ENCODE measurements at places on chromosomes 1 and 21.

- no peak for DNase-seq
Observed at GRCh38 chr1:42000766-42001165, 82.0 kb upstream of the HIVEP3 start.

DNA sequence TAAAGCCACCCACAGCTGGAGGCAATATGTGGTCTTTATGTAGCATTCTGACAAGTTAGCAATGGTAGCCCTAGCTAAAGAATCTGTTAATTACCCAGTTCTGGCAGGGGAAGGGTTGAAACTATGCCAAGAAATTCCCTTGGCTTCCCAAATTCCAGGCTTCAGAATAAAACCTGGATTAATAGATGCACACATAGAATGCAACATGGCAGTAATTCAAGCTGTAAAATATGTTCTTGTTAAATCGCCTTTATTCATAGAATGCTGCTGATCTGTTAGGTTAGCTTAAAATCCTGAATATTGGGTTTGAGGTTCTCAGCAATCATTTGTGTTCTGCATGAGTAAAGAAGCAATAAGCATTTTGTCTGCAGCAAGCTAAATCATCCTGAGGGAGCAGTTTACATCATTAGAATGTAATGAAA lies 80.1 kb downstream of the ZNF326 start:
- DNase-seq, result no peak

DNA sequence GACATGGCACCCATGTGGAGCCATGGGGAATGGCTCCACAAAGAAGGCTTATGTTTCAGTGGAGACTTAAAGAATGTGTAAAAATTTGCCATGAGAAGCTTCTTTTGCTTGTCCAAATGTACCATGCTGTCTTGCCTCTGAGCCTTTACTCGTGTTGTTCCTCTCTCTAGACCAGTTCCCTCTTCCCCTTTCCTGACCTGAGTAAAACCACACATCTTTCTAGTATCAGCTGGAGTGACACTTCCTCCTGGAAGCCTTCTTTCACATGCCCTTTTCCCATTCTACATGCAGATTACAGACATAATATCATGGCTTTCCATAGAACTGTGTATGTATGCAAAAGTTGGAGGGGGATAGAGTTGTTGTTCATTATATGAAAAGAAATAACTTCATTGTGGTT lies 13.6 kb upstream of the GPX7 start:
- DNase-seq, result no peak

DNA sequence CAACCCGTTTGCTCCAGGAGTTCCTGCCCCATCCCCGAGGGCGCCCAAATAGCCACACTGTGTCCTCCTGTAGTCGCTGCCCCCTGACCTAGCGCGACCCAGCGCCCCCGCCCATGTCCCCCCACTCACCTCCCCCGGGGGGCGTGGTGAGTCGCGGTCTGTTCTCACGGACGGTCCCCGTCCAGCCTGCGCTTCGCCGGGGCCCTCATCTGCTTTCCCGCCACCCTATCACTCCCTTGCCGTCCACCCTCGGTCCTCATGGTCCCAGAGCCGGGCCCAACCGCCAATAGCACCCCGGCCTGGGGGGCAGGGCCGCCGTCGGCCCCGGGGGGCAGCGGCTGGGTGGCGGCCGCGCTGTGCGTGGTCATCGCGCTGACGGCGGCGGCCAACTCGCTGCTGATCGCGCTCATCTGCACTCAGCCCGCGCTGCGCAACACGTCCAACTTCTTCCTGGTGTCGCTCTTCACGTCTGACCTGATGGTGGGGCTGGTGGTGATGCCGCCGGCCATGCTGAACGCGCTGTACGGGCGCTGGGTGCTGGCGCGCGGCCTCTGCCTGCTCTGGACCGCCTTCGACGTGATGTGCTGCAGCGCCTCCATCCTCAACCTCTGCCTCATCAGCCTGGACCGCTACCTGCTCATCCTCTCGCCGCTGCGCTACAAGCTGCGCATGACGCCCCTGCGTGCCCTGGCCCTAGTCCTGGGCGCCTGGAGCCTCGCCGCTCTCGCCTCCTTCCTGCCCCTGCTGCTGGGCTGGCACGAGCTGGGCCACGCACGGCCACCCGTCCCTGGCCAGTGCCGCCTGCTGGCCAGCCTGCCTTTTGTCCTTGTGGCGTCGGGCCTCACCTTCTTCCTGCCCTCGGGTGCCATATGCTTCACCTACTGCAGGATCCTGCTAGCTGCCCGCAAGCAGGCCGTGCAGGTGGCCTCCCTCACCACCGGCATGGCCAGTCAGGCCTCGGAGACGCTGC lies 1.1 kb downstream of the HTR6 start:
- DNase-seq, result no peak

GRCh38 chr1:34128186-34128889 lies 36.7 kb downstream of the CSMD2 start:
- DNase-seq, result no peak

DNA sequence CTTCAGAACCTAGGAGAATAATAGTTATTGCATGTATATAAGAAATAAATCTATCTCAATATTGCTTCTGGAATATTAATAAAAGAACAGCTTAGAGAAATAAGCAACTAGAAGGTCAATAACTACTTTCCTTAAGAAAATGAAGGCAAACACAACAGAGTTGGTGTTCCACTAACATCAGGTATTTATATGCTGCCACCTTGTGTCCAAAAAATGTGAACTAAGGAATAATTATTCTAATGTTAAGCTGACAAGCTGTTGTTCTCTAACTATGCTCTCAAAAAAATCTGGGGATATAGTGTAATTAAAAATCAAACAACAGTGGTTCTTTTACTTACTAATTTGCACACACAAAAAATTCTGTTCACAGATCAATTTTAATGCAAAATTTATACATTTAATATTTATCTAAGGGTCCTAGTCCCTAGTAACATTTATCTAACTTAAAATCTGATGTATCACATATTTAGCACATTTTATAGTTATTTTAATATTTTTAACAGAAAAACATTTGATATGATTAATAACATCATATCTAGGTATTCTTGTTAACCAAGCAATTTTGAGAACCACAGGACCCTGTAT lies 39.6 kb downstream of the UCHL5 start:
- no peak for DNase-seq

DNA sequence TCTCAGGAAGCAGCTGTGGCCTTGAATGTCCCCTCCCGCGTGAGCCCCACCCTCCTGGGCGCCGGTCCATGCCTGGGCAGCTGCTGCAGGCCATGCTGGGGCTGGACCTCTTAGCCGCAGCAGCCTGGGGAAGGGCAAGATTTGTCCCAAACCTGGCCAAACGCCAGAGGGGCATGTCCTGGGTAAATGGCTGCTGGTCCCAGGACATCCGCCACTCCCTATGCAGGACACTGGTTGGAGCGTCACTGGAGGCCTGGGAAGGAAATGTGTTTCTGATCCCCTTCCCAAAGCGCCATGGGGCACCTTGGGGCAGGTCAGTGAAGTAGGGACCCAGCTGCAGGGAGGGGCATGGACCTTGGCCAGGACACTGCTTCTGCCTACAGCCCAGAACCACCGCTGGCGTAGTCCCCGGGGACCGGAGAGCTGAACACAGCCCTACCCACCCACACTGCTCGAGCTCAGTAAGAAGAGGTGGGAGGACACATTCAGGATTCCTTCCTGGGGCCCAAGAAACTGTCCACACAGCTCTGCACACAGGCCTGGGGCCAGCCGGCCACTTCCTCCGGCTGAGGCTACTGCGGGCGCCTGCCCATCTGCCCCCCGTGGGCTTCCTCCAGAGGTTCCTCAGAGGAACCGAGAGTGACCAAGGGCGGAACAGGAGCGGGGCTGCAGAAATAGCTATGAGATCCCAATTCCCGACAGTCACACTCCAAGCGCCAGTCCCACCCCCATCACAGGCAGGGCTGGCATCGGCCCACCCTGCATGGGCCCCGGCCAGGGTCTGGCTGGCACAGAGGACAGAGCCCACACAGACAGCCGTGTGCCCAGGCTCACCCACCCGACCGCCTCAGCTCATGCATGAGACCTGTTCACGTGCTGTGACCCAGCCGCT lies 10.8 kb upstream of the PLEKHG5 start:
- no peak for DNase-seq

DNA sequence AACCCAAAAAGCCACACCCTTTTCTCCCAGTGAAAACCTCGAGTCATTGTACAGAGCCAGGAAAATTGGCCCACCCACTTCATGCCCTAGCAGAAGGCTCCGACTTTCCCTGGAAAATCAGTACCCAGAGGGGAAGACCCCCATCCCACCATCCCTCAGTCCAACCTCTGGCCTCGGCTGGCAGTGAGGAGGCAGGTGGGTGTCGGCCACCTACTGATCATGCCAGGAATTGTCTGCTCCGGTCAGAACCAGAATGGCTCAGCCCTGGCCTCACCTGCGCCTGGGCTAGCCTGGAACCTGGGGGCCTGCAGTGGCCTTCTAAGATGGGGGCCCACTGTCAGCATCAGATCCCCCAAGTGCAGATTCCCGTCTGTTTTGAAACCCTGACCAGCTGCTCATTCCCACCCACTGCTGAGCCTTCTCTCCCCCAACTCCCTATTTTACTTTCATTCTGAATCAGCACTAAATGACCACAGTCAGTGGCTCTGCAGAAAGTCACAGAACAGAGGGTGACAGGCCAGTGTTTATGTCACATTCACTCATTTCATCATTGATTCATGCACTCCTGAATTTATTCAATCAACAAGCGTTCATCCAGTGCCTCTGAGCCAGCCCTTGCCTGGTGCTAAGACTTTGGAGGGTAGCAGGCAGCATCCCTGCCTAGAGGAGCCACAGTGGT lies 3.0 kb upstream of the S100A9 start:
- DNase-seq, result no peak

GRCh38 chr1:119687434-119688079 lies 24.2 kb upstream of the PHGDH start:
- DNase-seq, result no peak

GRCh38 chr1:68358439-68358838 lies 91.3 kb downstream of the RPE65 start:
- no peak for DNase-seq

DNA sequence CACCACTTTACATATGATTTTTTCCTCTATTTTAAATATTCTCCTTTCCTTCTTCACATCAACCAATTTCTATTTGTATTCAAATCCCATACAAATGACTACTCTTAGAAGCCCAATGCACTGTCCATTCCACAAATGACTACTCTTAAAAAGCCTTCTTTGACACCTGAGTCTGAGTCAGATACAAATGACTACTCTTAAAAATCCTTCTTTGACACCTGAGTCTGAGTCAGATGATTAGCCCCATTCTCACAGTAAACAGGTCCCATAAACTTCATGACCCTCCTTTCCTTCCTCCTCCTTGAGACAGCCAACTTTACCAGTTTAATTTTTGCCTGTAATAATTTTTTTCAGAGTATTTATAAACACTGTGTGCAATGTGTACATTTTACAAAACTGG lies 231.3 kb upstream of the USP25 start:
- no peak for DNase-seq

GRCh38 chr1:185785586-185785985 lies 51.4 kb downstream of the HMCN1 start:
- no peak for DNase-seq

Data from activated T-helper 1 cell treated with anti-CD3 and anti-CD28 coated beads, Interleukin-2, amount 50 U/mL, for 16 hours (primary cell).